T-helper 2 cell (primary cell): ENCODE measurements at places on chromosomes 7 and 10.
A peak's percentile ranks its signal among the peaks of the same experiment; 100 is the strongest.

- peak; percentile 41 for DNase-seq
Observed at GRCh38 chr10:44857363-44858016, 53.6 kb upstream of the TMEM72 start.

GRCh38 chr10:85542152-85542551 is 824.4 kb downstream of the GRID1 start:
- DNase-seq = no peak

DNA sequence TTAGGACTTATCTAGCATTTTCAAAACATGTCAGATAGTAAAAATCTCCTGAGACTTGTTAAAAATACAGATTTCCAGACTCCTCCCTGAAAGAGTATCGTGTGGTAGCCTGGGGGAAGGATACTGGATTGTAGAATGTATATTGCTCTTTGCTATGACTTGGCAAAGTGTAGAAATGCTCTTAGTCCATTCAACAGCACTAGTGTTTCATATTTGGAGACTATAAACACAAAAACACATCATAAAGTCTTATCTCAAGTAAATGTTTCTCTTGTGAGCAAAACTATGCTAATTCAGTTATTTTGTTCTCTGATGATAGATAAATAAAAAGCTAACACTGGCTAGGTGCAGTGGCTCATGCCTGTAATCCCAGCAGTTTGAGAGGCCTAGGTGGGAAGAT is 137.5 kb upstream of the PRPS1L1 start:
- no peak for DNase-seq

DNA sequence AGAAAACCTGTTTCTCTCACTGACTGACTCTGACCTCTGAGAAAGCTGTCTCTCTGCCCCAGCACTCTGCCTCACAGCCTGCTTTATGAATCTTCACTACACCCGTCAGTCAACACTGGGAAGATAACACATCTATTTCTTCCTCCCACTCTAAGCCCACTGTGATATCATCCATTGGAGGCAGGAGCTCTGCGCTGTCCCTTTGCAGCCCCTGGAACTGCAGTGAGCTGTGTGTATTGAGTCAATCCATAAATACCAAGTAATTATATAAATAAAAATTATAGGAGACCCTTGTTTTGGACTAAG is 17.2 kb upstream of the FXYD4 start:
- DNase-seq = no peak

DNA sequence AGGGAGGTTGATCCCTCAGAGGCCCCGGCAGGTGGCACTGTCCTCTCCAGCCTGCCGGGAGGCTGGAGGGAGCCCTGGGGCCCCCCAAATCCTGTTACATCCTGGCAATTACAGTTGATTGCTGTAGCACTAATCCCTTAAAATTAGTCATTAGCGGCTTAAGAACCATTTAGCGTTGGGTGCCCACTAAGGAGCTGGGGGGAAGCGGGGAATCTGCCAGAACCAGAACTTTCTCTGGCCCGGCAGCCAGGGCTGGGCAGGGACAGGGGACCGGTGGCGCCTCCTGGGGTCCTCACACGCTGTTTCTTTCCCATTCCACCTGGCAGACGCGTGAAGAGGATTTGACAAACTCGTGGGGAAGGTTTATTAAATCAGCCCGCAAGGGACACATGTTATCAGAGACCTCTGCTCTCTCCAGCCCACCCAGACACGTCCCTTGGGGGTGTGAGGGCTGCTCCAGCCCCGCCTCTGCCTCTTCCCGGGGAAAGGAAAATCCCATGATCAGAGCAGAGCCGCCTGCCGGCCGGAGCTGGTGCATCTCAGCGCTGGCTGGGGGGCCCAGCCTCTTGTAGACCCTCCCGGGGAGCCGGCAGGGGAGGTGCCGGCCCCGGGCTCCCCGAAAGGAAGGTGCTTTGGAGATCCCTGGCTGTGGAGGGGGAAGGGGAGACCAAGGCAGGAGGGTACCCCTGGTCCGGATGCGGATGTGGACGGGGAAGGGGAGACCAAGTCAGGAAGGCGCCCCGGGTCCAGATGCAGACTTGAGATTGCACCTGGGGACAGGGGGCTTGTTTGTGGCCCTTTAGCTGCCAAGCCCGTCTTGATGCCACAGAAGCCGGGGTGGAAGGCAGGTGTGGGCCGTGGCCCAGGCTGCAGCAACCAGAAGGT is 142.7 kb downstream of the ELFN1 start:
- DNase-seq = no peak

GRCh38 chr10:92530891-92531535 is 42.9 kb downstream of the IDE start:
- DNase-seq = no peak

DNA sequence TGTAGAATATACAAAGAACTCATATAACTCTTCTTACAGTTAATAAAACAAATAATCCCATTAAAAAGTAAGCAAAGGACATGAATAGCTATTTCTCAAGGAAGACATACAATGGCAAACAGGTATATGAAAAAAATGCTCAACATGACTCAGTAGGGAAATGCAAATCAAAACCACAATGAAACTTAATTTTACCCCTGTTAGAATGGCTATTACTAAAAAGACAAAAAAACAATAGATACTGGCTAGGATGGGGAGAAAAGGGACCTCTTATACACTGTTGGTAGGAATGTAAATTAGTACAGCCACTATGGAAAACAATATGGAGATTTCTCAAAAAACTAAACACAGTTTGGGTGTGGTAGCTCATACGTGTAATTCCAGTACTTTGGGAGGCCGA is 37.8 kb downstream of the HERPUD2 start:
- DNase-seq = no peak

GRCh38 chr7:45692031-45692430 is 117.9 kb downstream of the ADCY1 start:
- DNase-seq = no peak

DNA sequence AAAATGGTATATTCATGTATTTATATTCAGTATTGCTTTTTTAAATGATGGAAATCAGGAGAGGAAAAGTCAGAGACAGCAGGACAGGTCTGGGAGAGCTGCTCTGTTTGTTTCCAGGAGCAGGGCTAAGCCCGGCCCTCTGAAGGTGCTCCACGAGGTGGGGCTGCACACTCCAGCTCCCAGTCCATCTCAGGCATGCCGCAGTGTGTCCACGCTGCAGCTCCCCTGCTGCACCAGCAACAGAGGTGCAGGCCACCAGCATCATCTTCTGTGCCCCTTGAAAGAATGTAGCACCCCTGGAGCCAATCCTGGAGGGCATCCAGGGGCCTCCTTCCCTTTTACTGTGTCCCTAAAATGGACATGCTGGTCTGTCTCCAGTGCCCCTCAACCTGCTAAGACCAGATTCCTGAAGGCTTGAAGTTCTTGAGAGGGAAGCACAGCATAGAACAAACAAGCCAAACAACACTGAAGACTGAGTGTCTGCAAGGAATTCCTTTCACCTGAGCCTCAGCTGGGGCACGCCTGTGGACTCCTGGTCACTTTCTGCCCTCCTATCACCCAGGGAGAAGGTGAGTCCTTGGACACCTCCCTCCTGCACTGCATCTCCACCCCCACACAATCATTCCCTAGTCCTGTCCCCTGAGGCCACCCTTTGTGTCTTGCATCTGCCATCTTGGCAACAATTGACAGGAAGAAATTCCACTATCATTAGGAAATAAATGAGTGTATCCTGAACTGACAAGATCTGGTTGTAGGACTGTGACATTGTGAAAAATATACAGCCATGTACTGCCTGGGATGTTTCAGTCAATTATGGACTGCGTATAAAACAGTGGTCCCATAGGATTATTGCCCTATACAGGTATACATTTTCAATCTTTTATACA is 100.5 kb downstream of the CXCL12 start:
- DNase-seq = no peak

- no peak for DNase-seq
Observed at GRCh38 chr7:100963874-100964273, 5.5 kb upstream of the MUC12 start.

DNA sequence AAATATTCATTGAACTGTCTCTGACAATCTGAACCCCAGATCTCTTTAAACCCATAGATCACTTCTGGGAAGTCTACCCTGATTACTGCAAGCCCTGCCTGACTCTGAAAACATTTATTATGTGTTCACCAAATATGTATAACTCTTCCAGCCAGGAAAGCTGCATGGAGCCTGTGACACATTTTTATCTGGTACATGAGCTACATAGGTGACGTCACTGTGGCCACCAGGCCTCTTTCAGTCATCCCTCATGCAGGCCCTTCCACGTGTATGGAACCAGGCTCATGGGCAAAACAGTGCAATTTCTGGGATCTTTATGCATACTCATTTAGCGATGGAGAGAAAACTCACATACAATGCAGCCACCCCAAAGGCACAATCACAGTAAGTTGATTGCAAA is 133.9 kb upstream of the NUPR2 start:
- no peak for DNase-seq
